Smooth muscle cell of the brain vasculature (primary cell): ENCODE measurements at places on chromosomes 5 and 9.

- no peak for DNase-seq
Measured at GRCh38 chr5:157812086-157812485, 46.9 kb downstream of the CLINT1 start.

- no peak for DNase-seq
Measured at GRCh38 chr9:83930881-83931280, 9.6 kb upstream of the KIF27 start.

- no peak for DNase-seq
Measured at GRCh38 chr9:108746864-108747263, 108.9 kb downstream of the ACTL7B start.

DNA sequence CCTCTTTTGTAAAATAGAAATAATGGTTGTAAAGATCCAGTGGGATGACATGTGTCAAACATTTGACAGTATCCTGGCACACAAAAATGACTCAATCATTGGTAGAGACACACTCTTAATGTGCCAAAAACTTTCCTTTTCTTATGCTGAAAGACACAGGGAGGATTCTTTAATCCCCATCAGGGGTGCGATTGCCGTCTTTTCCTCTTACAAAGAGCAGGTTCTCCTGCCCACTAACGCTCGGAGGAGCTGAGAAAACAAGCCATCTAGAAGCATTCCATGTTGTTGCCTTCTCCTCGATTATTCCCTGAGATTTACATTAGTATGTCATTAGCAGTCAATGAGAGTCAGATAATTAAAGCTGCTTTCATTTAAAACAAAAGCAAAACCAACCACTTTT, 342.6 kb upstream of the CCNH start:
- no peak for DNase-seq

DNA sequence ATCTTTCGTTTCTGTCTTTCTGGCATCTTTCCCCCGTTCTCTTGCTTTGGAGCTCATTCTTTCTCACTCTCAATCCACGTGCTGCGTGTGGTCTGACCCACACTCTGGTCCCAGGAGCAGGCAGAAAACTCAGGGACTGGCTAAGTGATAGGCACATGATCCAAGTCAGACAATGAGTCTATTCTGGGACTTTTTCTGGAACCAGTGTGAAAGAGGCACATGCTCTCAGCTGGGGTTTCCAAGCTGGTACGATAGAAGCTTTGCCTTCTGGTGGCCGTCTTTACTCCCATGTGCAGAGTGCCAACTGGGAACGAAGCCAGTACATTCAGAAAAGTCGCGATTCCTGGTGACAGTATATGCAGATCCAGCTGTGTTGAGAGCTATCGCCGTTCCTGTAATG, 94.4 kb downstream of the PDZD2 start:
- no peak for DNase-seq

- DNase-seq: no peak
Measured at GRCh38 chr5:158709279-158709678, 390.4 kb downstream of the EBF1 start.

GRCh38 chr9:60545878-60546385, 368.3 kb upstream of the SPATA31A5 start:
- no peak for DNase-seq

DNA sequence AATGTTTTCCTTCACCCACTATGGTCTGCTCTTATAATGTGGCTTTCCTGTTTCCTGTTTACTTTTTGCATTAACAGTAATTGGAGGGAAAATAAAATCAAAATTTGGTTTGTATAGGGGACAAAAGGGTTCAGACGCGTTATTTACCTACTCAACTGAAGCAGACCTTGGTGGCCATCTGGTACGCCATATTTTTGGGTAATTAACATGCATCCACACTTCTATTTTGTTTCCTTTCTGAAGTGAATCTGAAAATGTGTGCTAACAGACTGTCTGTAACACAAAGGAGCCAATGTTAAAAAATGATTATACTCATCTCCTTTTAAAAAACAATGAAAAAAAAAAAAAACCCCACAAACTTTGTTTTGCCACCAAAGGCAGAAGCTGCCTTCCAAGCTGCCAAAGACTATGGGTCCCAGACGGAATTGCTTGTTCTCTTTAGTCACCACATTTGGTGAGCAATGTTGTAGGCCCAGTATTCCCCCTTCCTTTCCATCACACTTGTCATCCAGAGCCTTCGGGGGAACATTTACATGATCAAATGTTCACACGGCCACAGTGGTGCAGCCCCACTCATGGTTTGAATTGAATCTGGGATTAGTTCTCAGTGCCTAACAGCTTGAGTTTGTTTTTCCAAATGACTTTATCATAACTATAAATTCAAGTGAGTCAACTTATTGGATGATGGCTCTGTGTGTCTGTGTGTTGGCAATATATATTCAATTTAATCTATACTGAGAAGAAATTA, 323.7 kb upstream of the CD180 start:
- DNase-seq: no peak
